ENCODE measurements at places on chromosomes 5 and 9. TPM values are rescaled to one million over a fixed set of nuclear protein-coding genes. Genes with fewer than 3 reads are reported as not detected.

IGFBPL1 gene
- total RNA-seq, result 1.2 TPM

SMARCA2 gene
- 297 TPM for total RNA-seq

C7 gene
- 60.1 TPM for total RNA-seq

PCDHB15 gene
- total RNA-seq, result 0.27 TPM

OSMR gene
- total RNA-seq, result 12.6 TPM

SLC6A3 gene
- total RNA-seq, result 0.40 TPM

CDC20B gene
- total RNA-seq, result not detected

DNA sequence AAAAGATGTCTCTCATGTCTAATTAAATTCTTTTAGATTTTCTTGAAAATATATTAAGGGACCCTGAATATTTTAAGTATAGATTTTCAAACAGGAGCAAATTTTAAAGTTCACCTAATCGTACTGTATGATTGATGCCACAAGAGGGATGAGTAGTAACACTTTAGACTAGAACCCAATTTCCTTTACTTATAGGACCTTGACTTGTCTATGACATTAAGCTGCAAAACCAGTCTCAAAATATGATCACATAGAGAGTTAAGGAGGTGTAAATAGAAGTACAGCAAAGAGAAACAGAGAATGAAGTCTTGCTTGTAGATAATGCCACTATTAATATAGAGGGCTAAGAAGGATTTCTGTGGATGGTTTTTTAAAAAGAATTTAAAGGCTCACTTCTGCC is 312.9 kb upstream of the PRR16 start:
- DNase-seq, result no peak

- peak; percentile 45 for DNase-seq
Measured at GRCh38 chr5:180639741-180640610, 9.4 kb downstream of the FLT4 start.

- no peak for DNase-seq
Measured at GRCh38 chr5:168916852-168917251, 337.7 kb upstream of the PANK3 start.

DNA sequence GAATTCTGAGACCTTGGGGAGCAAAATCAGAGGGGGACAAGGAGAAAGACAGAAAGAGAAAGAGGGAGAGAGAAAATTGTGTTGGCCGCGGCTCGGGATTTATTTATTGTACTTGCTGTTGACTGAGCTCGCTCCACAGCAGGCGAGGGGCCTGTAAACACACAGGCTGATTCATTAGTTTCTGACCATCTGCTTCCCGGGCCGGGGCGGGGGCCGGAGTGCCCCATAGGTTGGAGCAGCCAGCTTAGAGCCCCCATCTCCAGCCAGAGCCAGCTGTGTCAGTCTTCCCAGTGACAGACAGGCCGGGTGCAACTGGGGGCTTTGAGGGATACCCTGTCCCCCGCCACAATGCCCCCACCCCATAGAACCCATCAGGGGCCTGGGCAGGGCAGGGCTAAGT is 30.9 kb downstream of the NTNG2 start:
- DNase-seq, result no peak

DNA sequence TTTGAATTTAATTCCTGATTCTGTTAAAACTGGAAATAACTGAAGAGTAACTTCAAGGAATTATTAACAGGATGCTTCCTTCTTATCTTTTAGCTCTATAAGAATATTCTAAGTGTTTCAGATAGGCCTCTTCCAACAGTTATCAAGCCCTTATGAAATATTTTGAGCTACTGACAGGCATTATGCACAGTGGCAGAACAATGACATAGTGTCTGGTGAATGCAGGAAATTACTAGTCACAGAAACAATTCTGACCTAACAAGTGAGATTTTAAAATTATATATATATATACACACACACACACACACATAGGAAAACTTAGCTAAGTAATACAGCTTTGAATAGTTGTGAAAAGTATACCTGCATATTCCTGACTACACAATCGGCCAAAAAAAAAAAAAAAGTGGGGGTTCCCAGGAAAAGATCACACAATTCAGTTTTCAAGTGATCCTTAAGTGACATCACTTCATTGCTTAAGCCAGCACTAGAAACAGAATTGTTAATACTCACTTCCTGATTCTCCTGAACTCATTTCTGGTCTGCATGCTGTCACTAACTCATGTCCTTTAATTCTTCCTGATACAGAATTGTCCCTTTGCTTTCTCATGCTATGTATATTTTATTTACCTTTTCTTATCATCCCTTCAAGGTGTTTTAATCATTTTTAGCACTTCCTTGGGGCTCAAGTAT is 77.3 kb downstream of the SLC25A46 start:
- DNase-seq, result no peak

DNA sequence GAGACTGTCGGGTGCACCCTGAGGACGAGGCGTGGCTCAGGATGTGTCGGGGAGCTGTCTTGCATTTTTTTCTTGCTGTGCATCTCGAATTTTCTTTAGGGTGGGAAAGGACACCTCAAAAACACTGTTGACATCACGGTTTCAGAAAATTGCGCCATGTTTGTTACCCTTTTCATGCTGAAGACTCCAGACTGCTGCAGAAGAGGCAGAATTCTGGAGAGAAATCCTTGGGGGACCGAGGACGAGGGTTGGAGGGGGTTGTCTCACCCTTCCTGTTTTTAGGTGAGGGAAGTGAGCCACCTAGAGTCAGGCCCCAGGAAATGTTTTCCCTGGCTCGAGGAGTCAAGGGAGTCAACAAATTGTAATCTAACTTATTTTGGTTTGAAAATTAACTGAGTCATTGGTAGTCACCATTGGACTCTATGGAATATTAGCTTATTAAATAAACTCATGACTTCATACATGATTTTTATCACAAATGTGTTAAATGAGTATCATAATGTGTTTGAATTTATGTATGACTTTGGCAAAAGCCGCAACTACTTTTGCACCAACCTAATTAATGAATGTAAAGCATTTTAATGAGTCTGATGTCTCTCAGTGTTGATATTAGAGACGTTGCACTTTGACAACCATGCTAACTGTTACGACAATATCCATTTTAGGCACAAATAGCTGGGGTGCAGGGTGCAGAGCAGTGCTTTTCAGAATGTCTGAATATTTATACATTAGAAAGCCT is 724 bp upstream of the LYSMD3 start:
- peak; percentile 65 for DNase-seq

DNA sequence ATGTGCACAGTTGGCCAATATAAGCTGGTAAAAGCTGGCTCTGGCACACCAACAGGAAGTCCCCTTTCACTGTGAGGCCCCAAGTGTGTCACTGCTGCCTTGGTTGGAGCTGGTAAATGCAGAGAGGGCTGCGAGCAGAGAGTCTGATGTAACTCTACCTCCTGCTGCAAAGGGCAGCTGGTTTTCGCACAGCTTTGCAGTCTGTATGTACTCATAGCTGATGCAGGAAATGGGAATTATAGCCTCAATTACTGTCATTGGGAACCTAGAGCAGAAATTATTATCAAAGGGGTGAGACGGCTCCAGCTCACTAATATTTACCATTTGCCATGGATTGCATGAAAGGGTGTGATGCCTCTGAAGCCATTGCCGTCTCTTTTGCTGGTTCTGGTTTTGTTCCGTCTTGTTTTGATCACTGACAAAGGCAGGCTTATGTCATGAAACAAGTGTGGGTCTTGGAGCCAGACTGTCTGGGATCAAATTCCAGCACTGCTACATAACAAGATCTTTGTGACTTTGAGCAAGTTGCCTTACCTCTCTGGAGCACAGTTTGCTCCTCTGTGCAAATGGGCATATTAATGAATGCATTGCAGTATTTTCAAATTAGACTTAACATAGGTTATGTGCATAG is 124.3 kb upstream of the SLC25A48 start:
- no peak for DNase-seq

DNA sequence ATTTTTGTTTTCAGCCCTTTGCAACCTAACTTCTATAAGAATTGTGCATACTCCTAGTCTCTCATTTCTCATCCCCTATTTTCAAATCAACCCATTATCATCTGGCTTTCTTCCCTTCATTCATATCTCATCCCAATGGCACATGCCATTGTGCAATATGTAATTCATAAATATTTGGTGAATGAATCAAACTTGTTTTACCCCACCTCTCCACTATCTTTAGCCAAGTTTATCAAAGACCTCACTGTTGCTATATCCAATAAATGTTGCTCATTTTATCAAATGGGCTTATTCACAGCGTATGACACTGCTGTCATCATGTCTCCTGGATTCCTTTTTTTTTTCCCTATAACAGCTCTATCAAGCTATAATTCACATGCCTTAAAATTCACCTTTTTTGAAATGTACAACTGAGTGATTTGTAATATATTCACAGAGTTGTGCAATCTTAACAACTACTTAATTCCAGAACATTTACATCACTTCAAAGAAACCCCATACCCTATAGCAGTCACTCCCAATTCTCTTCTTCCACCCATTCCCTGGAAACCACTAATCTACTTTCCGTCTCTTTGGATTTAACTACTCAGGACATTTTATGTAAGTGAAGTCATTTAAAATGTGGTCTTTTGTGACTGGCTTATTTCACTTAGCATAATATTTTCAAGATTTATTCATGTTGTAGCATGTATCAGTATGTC is 214.4 kb upstream of the PAPPA start:
- DNase-seq, result no peak

GRCh38 chr9:89600831-89601230 is 4.0 kb upstream of the GADD45G start:
- DNase-seq, result no peak

DNA sequence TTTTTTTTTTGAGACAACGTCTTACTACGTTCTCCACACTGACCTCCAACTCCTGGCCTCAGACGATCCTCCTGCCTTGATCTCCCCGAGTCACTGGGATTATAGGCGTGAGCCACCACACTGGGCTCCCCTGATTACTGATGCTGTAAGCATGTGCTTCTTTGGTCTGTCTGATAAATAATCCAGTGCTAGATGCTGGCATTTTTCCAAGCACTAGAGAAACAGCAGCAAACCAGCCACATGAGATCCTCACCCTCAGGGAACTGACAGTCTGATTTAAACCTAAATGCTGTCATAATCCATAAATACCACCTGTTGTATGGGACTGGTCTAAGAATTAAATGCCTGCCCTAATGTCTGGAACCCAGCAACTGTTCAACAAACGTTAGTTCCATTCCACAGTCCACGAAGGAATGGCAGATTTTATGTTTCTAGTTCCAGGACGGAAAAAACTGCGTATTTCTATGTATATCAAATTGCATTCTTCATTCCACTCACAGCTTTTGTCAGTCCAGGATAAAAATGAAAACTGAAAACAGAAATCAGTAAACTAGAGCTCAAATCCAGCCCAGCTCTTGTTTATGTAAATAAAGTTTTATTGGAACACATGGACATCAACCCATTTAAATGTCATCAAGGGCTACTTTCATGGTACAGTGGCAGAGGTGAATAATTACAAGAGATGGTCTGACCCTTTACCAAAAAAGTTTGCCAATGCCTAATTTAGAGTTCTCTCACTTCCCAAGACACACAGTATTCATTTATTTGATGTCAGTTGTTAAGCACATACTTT is 20.1 kb downstream of the SLC35D2 start:
- DNase-seq, result no peak

- no peak for DNase-seq
Measured at GRCh38 chr9:123609844-123610243, 253.8 kb downstream of the CRB2 start.

DNA sequence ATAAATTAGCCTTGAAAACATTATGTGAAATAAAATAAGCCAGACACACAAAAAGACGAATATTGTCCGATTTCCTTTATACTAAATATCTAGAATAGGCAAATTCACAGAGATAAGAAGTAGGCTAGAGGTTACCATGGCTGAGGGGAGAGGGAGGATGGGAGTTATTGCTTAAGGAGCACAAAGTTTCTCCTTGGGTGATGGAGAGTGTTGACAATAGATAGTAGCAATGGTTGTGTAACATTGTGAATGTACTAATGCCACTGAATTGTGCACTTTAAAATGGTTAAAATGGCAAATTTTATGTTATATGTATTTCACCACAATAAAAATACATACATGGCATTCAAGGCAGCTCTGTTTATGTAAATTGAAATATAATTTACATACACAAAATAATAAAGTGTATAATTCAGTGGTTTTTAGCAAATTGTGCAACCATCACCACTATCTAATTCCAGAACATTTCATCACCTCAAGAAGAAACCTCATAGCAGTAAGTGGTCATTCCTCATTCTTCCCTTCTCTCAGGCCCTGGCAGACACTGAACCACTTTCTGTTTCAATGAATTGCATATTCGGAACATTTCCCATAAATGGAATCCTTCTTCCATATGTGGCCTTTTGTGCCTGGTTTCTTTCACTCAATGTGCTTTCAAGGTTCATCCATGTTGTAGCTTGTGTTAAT is 59.2 kb downstream of the NDST1 start:
- DNase-seq, result no peak

DNA sequence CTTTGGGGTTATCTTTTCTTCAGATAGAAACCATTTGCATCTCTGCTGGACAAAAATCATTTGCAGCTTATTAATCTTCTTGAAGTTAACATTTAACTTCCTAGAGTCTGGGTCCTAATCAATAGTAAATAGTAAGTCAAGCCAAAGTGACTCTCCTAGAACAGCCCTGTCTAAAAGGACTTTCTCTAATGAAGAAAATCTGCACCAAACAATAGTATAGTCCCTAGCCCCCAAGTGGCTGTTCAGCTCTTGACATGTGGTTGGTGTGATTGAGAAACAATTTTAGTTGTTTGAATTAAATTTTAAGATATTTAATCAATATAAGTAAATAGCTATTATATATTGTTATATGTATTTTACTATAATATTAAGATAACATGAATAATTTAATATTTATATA is 64.6 kb upstream of the SHB start:
- DNase-seq, result no peak

DNA sequence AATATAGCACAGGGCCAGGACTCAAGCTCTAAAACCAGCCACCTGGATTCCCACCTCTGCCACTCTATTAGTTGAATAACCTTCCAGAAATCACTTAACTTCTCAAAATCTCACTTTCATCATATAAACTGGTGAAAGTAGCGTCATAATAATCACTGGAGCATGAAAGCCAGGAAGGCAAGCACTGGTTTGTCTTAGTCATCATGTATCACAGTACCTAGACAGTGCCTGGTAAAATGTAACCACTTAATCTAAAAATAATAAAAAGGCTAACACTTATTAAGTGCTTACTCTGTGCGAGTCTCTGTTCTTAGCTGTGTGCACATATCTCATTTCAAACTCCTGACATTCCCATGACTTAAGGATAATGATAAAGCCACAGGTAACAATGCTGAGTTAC is 109.4 kb downstream of the ASTN2 start:
- no peak for DNase-seq

All from Peyer's patch (tissue), 4 donors.